ENCODE measurements at places on chromosomes 2 and 18.

DNA sequence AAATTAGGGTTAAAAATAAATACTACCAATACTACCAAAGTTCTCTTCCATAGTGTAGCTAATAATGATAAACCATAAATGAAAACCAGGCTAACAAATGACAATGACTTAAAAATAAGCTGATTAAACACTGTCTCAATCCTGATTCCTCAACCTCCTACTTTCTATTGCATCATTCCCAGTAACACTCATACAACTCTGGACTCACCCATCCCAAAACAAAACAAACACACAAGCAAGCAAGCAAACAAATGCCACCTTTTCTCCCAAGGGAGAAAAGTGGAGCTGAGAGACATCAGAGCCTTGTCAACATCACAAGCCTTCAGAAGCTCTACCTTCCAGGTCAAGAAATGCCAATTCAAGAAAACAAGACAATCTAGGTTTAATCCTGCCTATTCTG is 620.7 kb downstream of the NYAP2 start:
- DNase-seq = no peak

DNA sequence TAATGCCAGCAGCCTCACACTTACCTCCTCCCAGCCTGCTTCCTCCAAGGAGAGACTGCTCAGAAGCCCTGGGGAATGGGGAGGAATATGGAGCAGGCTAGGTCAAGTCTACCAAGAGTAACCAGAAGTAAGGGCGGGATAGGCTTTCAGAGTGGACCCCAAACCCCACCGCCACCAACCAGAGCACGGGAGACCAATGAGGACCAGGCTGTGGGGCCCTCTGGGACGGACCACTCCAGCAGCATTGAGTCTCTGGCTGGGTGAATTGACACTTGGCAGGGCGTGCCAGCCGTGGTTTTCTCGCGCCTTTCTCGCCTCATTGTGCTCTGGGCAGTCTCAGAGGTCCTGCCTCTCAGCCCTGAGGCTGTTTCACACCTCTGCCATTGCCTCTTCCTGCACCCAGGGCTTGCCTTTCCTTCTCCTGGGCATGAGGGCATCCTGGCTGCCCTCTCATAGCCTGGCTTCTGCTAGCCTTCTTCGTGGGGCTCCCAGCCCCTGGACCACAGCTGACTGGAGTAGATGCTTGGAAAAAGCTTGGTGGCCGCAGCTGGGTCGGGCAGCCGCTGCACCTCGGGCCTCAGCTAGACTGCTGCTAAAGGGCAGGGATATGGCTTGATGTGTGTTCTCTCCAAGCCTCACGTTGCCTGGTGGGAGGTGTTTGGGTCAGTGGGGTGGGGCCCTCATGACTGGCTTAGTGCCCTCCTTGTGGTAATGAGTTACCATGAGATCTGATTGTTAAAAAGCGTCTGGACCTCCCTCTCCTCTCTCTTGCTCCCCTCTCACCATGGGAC is 40.5 kb upstream of the HS6ST1 start:
- no peak for DNase-seq

- DNase-seq = no peak
Measured at GRCh38 chr2:33530690-33531548, 54.5 kb downstream of the RASGRP3 start.

- no peak for DNase-seq
Measured at GRCh38 chr2:233811087-233811486, 33.0 kb downstream of the MROH2A start.

- no peak for DNase-seq
Measured at GRCh38 chr2:216740557-216741222, 45.3 kb upstream of the IGFBP5 start.

DNA sequence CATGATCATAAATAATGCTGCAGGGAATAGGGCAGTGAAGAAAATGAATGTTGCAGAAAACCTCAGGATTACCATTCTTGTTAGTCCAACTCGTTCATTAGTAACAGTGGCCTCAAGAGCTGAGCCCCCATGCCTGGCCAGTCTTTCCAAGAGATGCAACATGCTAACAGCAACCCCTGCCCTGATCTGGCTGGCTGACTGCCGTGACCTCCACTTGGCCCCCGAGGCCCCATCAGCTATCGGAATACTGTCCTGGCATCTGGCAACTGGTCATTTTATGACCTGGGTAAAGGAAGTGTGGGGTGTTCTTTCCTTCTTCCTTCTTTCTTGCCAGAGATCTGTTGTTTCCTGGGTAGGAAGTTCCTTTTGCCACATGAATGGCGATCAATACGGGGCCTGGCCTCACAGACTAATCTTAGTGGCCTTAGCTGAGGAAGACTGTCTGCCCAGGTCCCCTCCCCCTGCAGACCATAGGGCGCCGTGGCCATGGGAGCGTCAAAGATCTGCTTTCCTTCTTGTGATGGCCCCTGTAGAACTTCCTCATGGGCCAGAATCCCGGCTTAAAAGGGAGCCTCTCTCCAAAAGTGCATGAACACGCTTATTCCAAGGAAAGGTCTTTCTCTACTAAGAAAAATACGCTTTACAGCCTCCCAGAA is 10.6 kb upstream of the TRABD2A start:
- no peak for DNase-seq

GRCh38 chr18:44731530-44732237 is 51.0 kb downstream of the SETBP1 start:
- DNase-seq = no peak

DNA sequence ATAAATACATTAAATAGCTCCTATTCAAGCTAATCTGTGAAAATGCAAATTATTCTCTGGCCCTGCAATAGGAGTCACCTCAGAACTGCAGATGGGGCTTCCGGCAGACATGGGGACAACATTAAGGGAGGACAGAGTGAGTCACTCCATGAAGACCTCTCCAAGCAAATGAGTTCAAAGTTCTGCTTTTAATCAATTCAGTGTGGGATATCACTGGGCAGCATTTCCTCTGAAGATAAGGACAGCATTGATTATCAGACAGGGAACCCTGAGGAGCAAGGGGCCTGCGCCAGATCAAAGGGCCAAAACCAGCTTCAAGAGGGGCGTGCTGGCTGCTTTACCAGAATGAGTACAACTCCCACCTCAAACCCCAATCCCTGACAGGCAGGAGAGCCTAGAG is 356.9 kb upstream of the KLHL29 start:
- DNase-seq = no peak
